Lower leg skin (tissue), 4 donors: ENCODE measurements at places on chromosomes 5 and 9.

DNA sequence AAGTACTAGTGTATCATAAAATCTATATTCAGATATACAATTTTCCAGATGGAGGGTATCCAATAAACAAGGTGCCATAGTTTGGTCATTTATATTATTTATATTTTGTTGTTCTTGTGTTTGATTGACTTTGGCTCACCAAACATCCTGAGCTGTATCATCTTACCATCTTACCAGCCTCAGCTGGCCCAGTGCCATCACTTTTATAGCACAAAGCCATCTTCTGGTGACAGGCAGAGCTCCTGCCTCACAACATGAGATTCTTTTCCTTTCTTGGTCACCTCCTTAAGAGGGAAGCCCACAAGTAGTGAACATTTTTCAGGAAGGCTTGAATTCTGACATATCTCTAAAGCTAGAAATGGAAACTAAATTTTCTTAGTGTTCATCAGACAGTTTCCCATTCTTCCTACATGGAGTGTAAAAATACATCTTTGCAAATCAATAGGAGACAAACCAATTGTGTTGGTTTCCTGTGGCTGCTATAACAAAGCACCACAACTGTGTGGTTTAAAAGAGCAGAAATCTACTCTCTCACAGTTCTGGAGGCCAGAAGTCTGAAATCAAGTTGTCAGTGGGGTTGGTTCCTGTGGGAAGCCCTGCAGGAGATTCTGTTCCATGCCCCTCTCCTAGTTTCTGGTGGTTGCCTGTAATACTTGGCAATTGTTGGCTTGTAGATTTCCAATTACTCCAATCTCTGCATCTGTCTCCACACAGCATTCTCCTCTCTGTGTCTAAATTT lies 341.8 kb downstream of the MAN2A1 start:
- DNase-seq, result no peak

DNA sequence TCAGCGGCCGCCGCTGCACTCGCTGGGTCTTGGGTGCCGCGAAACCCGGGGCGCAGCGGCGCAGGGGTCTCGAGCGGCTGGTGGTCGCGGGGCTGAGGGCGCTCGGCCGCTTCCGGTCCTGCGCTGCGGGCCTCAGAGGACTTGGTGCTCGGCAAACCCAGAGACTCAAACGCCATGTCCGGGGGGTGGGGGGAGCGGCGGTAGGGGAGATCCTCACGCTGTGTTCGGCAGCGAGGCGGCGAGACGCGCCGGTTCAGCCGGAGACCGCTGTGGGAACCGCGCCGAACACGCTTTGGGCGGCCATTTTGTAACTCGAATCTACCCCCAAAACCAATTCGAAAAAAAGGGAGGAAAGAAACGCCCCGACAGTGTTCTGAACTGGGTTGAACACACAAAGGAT lies 317.5 kb upstream of the CDH18 start:
- no peak for DNase-seq

- DNase-seq, result no peak
Measured at GRCh38 chr9:111904891-111905291, 8.3 kb downstream of the UGCG start.

DNA sequence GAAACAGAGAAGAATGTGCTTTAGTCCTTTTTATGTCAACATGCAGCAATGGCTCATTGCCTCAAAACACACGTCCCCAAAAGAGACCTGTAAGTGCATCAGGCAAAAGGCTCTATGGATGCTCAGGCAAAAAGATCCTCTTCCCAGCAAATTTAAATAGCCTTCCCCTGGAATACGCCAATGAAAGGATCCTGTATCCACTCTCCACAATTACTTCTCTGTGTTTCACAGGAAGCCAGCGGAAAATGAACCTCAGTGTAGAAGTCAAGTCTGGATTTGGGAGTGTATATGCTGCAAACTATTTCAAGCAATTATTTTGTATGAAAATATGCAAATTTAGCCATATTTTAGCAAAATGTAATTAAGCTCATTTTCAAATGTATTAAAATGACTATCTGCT lies 217.9 kb downstream of the EPB41L4A start:
- no peak for DNase-seq

GRCh38 chr5:76403766-76404222 lies 709 bp downstream of the IQGAP2 start:
- peak; percentile 87 for DNase-seq
